AG20443 (cell line): ENCODE measurements at places on chromosomes 1 and 21.

DNA sequence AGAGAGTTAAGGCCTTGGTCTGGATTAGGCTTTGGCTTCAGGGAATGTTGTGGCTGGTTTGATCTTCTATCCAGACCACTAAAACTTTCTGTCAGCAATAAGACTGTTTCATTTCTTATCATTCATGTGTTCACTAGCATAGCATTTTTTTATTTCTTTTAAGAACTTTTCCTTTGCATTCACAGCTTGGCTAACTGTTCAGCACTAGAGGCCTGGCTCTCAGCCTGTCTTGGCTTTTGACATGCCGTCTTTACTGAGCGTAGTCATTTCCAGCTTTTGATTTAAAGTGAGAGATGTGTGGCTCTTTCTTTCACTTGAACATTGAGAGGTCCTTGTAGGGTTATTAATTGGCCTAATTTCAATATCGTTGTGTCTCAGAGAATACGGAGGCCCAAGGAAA, 62.5 kb downstream of the RNF220 start:
- no peak for DNase-seq

GRCh38 chr1:9426291-9426711, 113.0 kb upstream of the SLC25A33 start:
- DNase-seq = no peak

DNA sequence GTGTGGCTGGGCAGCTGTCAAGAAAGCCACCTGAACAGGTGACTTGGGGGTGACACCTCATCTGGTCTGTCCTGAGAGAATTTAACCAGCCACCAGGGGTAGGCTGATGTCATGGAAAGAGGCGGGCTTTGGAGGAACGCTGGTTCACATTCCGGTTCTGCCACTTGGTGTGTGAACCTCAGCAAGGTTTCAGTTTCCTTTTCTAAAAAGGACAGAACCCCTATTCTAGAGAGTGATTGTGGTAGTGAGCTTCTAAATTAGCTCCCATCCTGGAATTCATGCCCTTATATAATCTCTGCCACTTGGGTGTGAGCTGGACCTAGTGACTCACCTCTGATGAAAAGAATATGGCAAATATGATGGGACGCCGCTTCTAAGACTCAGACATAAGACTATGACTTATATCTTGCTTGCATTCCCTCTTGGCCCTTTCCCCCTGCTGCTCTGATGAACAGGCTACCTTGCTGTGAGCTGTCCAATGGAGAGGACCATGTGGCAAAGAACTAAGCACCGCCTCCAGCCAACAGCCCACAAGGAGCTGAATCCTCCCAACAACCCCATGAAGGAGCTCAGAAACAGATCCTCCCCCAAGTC, 332.1 kb downstream of the RRAGC start:
- no peak for DNase-seq

- no peak for DNase-seq
These were observed 53.6 kb downstream of the FGGY start for GRCh38 chr1:59350521-59350920.

GRCh38 chr1:35220976-35221375, 28.0 kb upstream of the SFPQ start:
- DNase-seq = no peak

DNA sequence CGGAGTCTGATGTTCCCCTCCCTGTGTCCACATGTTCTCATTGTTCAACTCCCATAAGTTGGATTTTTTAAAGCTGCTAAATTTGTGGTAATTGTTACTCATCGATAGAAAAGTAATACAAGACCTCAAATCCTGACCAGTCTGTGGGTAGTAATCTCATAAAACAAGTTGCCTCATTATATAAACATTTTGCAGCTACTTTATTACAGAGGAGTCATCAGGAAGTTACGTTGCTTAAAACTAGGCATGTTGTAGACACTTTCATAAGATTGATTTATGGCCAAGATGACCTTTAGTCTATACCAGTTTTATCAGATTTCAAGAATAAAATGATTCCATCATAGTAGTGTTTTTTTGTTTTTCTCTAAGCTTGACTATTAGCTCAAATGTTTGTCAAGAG, 208.8 kb downstream of the GIPC2 start:
- peak; percentile 46 for DNase-seq

- DNase-seq = peak; percentile 51
These were observed 125.4 kb upstream of the USP25 start for GRCh38 chr21:15604413-15604812.

DNA sequence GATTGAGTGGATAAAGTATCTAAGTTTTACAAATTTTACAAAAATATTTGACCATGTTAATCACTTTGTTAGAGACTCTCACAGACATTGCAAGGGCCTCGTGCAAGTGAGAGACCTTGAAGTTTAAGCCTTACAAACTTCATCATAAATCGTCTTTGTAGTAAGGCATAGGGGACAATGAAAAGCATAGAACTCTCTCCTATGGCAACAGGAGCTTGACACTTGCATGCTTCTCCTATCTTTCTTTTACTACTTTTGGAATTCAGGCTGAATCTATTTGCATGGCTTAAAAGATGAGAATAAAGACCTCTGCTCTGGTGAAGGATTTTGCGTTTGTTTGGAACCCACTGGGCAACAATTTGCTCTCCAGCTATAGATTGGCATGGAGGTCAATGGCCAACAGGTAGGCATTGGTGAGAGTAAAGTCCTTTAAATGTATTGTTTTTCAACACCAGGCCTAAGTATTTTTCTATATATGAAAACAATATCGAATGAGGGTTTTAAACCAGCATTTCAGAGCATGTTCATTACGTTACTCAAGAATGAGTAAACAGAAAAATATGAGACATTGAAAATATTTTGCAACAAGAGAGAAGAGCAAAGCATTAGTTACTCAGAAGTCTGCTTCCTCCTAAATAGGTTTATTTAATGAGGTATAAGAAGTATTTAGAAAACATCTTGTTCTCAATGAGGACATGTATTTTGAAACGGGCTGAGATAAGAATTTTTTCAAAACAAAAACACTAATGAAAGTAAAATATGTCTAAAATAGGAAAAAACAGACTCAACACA, 192.2 kb downstream of the TGFB2 start:
- DNase-seq = peak; percentile 65

DNA sequence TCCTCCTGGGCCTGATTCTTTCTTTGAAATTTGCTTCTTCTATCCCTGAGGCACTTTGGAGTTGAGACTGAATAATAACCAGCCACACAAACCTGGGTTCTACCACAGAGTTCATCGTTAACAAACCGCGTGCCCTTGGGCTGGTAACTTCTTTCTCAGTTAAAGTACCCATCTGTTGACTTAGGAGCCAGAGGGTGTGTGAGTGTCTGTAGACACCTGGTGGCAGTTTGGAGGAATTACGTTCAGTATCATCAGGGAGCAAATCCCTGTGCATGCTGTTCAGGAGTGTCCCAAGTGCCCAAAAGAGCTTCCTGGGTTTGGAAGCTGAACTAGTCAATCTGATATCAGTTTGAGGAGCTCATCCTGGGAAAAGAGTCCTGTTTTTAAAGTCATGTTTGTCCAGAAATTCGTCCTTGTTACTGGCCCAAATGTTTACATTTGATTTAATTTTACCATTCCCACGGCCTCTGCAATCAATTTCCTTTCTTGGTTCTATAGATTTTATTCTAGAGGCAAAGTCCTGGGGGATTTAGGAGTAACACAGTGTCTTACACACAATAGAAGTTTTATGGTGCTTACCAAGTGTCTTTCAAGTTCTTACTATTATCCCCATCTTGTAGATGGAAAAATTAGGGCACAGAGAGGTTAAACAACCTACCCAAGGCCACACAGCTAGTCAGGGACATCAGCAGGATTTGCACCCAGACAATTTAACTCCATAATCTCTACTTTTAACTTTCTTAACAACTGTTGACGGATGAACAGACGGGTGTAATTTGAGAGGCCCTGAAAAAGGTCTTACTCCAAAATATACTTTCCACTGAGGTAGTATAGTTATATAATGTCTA, 26.7 kb upstream of the RPTN start:
- peak; percentile 66 for DNase-seq

- DNase-seq = no peak
These were observed 597.6 kb downstream of the ADGRL2 start for GRCh38 chr1:82398357-82398756.

DNA sequence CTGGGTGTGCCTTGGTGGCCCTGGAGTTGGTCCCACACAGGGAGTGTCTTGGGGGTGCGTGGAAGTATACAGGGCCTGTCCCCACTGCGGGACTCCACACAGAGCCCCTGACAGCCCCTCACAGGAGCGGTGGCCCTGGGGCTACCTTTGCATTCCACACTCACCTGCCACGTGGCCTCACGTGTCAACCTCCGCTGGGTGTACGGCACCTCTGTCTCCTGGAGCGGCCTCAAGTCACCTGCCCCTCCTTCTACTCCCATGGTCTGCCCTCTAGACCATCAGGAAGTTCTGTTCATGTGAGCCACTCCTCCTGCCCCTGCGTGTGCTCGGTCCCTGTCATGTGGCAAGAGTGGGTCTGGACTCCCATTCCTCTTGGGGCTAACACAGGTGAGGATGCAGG, 58.6 kb downstream of the FAAP20 start:
- DNase-seq = no peak
